SK-N-SH (cell line): ENCODE measurements at places on chromosomes 7 and 10. TPM values are rescaled to one million over a fixed set of nuclear protein-coding genes. Genes with fewer than 3 reads are reported as not detected.
A peak's percentile ranks its signal among the peaks of the same experiment; 100 is the strongest.

DNA sequence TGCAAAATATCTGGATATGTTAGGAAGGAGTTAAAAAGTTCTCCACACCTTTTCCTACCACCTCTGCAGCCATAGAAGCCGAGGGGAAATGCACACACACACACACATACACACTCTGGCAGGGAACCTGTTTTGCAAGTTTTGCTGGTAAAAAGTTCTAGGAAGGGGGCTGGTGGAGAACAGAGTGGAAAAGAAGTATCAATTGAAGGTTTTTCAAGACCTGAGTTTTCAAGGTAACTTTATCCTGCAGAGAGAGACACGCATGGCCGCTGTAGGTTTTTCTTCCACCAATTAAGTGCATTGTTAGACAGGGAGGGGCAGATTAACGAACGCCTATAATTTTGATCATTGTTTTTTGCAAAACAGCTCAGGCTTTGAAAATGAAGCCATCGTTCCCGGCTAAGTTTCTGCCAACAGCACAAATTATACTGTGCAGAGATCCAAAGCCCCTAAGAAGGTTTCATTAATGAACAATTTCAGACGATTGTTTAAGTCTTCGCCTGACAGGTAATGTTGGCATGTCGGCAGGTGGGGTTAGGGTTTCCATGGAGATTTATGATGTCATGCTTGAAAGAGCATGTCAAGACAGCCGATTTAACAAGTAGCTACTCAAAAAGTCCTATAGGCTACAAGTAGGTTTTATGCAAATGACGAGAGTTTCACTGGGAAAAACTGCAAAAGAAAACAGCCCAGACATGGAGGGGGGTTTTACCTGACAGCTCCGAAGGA lies 29.7 kb downstream of the KIAA1217 start:
- no peak for DNase-seq

DNA sequence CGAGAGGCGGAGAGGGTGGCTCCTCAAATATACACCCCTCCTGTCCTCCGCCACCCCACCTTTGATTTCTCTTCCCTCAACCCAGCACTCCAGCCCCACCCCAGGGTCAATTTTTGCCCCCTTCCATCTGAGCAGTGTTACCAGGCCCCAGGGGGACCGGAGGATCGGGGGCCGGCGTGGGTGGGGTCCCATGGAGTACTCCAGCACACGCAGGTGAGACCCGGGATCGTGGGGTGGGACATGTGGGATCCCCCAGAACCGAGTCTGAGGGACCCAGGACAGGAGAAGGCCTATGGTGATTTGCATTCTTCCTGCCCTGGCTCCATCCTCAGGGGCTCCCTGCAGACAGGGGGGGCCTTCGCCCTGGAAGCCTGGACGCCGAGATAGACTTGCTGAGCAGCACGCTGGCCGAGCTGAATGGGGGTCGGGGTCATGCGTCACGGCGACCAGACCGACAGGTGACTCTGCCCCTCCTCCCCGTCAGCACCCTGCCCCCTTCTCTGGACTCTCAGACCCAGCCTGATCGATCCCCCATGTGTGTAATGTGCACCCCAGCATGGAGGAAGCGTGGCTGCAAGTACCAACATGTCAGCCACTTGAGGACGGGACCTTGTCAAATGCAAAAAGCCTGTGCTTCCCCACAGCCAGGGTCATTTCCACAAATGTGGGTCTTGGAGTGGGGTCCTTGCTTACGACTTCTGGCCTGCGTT lies 744 bp downstream of the TRIP6 start:
- DNase-seq = peak; percentile 46

Gene NRAP
- polyA plus RNA-seq = not detected in 2 replicates

DNA sequence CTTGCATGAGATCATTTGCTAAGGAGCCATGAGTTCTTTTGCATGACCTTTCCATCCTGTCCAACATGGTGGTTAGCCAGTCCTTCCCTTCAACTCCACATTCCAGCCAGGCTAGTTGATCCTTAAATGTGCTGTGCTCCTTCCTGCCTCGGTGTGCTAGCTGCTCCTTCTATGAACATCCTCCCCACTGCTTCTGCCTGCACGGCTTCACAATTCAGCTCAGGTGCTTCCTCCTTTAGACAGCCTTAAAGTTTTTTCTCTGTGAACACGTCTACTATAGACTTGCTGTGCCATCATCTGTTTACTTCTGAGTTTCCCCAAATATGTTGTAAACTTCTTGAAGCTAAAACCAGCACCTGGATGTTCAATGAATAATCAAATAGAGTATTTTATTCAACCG lies 95.5 kb downstream of the OTUD1 start:
- no peak for DNase-seq

- DNase-seq = peak; percentile 73
Measured at GRCh38 chr10:31582365-31583052, 263.5 kb downstream of the ZEB1 start.

- DNase-seq = no peak
Measured at GRCh38 chr10:132400547-132401151, 3.6 kb downstream of the PWWP2B start.

- DNase-seq = no peak
Measured at GRCh38 chr7:146094356-146094755, 22.2 kb upstream of the CNTNAP2 start.

DNA sequence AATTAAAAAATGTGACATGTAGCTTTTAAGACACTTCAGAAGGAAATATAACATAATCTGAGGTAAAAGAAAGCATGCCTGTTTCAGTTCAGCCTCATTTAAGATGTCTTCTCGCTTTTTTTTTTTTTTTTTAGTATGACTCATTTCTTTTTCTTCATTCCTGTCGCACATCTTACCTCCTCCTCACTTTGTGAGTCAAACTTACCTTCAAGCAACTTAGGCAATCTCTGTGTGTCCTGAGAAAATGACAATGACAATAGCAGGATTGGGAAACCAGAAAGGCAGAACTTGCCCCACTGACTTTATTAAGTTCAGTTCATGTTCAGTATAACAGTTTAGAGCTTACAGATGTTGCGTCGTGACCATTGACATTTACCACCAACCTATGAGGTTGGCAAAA lies 7.7 kb downstream of the PTN start:
- no peak for DNase-seq

Gene MAT1A
- polyA plus RNA-seq = 0.03 and 0.05 TPM in 2 replicates

- no peak for DNase-seq
Measured at GRCh38 chr7:159141660-159142059, 3.0 kb downstream of the VIPR2 start.

GRCh38 chr10:25328361-25328760 lies 153.6 kb downstream of the GPR158 start:
- DNase-seq = no peak

DNA sequence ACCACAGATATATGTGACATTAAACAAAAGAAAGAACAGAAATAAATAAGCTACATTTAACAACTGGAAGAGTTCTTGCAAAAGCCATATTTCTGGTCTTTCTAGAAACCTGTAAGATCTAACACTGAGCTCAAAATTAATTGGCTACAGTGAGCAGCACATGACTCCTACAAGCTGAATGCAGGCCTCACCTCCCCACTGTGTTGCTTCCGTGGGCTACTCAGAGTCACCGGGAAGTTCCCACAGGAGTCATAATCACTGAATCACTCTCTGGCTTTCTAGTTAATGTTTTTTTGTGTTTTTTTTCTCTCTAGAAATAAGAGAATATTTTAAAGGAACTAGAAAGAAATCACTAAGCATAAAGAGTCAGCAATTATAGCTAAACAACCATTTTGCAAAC lies 10.2 kb upstream of the MRPS24 start:
- DNase-seq = no peak

GRCh38 chr7:91941450-91941849 lies 788 bp downstream of the AKAP9 start:
- peak; percentile 59 for DNase-seq

- no peak for DNase-seq
Measured at GRCh38 chr10:102118867-102119266, 1.3 kb downstream of the LDB1 start.

- no peak for DNase-seq
Measured at GRCh38 chr7:30451539-30452279, 26.9 kb downstream of the NOD1 start.

GRCh38 chr10:125739994-125740679 lies 20.6 kb downstream of the EDRF1 start:
- DNase-seq = no peak

DNA sequence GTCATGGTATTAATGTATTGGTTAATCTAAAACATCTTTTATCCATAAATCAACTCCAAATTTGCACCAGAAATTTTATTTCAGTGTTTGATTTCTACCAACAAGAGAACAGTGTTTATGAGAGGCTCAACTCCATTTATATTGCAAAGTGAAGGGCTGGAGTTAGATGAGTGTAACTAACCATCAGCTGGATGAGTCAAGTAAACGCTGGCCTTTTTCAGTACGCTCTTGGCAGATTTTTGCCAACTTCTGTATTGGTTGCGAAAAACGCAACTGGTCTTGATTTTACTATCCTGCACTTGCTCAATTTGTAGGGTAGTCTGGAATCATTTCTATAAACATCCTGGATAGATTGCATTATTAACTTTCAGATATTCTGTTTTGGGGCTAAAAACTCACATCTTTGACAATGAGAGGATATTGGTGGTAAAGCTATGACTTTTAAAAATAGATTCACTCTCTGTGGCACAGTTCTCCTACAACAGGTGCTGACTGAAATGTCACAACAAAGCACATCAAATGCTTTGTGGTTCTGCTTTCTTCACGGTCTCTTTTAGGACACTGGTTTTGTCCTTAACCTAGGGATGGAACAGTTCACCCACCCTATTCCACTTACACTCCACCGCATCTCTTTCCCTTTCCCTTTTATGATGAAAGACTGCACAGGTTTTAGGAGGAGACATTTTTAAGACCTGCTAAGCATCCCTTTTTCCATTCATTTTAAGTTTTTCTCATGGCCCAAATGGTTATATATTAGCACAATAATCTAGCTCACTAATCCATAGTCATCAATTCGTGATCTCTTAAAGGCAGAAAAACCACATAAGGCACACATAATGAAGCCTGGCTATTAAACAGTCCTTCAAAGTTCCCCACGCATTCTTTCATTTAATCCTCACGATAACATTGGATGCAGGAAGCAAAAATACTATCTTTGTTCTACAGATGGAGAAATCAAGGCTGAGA lies 12.8 kb downstream of the CACNA2D1 start:
- DNase-seq = no peak

GRCh38 chr7:7175075-7175695 lies 7.2 kb upstream of the C1GALT1 start:
- no peak for DNase-seq

Gene COL17A1
- 0.06 and 0.12 TPM in 2 replicates for polyA plus RNA-seq

- no peak for DNase-seq
Measured at GRCh38 chr10:67098461-67098860, 172.6 kb downstream of the LRRTM3 start.

Gene ENTPD1
- 0.02 TPM in 2 replicates for polyA plus RNA-seq

DNA sequence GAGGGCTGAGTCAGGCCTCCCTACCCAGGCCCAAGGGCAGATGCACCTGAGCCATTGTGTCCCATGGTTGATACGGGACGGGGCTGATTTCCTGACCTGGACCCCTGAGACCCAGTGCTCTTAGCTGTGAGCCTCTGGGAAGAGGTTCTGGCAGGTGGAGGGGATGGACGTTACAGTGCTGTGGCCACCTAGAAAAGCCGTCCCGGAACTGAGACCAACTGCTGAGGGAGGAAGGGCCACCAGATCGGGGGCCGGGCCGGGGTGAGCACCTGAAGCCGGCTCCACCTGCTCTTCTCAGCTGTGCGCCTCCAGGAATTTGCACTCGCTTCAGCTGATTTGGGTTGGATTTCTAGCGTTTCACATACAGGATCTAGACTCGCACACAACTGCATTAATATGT lies 35.4 kb downstream of the CHST12 start:
- DNase-seq = no peak

Gene TLL2
- 0.28 and 0.36 TPM in 2 replicates for polyA plus RNA-seq

DNA sequence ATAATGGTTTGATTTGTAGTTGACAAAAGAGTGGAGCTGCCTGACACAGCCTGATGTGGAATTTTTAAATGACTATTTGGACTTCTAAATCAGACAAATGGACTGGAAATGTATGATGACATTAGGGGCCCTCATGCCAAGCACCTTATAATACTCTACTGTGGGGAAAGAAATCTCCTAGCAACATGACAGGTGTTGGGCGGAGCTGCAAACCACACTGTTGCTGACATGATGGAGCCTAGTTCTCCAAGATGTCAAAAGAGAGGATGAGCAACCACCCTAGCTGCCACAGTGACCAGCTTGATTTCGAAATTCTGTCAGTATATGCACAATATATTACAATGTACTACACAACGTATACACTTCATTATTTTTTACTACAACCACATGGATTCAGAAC lies 65.8 kb downstream of the RHOBTB1 start:
- no peak for DNase-seq

GRCh38 chr10:93746844-93747284 lies 10.9 kb upstream of the LGI1 start:
- DNase-seq = no peak

Gene ST8SIA6
- polyA plus RNA-seq = 0.03 TPM in 1 of 2 replicates, not detected in the other

- no peak for DNase-seq
Measured at GRCh38 chr10:19385846-19386450, 337.3 kb downstream of the MALRD1 start.

GRCh38 chr10:124710266-124710881 lies 33.8 kb downstream of the FAM53B start:
- DNase-seq = no peak
